ENCODE measurements at places on chromosomes 11 and 22. TPM values are rescaled to one million over a fixed set of nuclear protein-coding genes. Genes with fewer than 3 reads are reported as not detected.

CECR2 gene
- total RNA-seq, result not detected

KRTAP5-11 gene
- total RNA-seq, result not detected

UCP3 gene
- total RNA-seq, result 0.15 TPM

RBFOX2 gene
- total RNA-seq, result 59.6 TPM

TRIM49 gene
- not detected for total RNA-seq

CDC45 gene
- 32.2 TPM for total RNA-seq

CRYBA4 gene
- total RNA-seq, result not detected

AMPD3 gene
- 17.2 TPM for total RNA-seq

CATSPER1 gene
- 1.6 TPM for total RNA-seq

DEUP1 gene
- not detected for total RNA-seq
